Stimulated activated CD8-positive, alpha-beta memory T cell treated with anti-CD3 and anti-CD28 coated beads, Interleukin-15, amount 100 ng/mL, for 24 hours (primary cell): ENCODE measurements at places on chromosomes 6 and 20.

GRCh38 chr20:25512709-25513108, 72.6 kb downstream of the NINL start:
- no peak for DNase-seq

GRCh38 chr6:44305200-44305725, 7.9 kb downstream of the AARS2 start:
- DNase-seq, result no peak

- no peak for DNase-seq
These were observed 465.8 kb downstream of the FRK start for GRCh38 chr6:115594891-115595290.

DNA sequence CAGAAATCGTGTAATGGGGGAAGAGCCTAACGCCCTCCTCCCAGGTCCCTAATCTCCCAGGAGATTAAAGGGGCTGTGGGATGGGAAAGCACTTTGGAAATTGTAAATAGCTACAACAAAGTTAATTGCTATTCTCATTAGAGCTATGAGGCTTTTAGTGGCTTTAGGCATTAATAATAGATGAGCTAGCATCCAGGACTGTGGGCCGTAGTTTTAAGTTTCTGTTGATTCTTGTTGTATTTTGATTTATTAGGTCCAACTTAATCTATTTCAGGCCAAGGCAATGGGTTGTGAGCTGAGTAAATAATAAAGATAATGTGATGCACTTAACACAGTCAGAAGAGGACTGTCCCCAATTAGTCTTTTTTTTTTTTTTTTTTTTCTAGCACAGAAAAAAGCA, 67.7 kb downstream of the ANKRD6 start:
- no peak for DNase-seq

DNA sequence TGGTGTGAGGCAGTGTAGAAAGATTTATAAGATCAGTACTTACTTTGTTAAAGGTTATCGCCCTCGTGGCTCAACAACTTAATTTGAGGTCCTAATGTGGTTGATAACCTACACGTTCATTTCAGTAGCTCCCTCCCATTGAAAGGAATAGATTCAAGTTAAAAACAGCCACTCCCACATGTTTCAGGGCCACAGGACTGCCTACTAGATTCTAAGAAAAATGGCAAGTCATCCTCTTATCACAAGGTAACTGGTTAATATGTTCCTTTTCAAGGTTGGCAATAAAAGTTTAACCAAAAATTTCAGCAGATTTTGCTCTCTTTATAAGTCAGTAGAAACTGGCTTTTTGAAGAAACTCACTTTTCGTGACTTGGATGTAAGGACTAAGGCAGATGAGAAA, 17.1 kb downstream of the GSTA2 start:
- DNase-seq, result no peak

- no peak for DNase-seq
These were observed 28.3 kb upstream of the KIF3B start for GRCh38 chr20:32249030-32249738.

DNA sequence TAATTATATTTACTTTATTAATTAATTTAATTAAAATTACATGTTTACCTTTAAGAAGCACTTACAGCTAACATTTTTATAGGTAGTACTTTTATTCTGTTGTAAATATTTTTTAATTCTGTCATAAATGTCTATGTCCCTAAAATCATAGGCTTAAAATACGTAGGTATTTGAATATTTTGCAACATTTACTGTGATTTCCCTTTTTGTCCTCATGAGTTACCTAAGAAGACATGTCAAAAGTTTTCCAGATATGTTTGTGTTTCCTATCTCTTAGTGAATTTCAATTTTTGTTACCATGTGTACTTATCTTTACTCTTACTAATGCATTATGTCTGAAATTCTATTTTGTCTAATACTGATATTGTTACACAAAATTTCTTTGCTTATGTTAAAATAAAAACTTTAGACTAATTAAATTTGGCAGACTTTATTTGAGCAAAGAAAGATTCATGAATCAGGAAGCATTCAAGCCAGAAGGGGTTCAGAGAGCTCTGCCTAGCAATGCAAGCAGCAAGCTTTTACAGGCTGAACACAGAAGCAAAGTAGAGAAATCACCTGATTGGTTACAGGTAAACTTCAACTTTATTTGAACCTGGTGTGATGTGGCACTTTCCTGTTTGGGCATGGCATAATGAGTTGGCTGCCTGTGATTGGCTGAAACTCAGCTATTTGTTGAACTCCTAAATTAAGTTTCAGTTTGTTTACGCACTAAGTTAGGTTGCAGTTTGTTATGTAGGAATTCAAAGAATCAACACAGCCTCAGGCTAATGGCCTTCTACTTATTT, 123.2 kb upstream of the TMEM170B start:
- no peak for DNase-seq

GRCh38 chr6:87808005-87808757, 106.1 kb upstream of the AKIRIN2 start:
- no peak for DNase-seq

DNA sequence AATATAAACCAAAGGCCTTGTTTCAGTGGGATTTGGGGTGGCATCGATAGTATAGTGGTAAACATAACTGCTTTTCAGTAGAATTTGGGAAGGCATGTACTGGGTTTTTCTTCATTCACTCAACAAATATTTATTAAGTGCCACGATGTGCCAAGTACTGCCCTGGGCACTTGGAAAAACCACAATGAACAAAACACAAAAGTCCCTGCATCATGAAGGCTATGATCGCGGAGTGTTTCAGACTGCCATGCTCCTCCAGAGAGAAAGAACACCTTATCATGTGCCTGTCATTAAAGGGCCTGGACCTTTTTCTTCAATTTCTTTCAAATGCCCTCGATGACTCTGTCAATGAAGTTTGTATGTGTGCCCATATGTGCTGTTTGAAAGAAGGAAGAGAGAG, 59.2 kb upstream of the CEP85L start:
- DNase-seq, result no peak

DNA sequence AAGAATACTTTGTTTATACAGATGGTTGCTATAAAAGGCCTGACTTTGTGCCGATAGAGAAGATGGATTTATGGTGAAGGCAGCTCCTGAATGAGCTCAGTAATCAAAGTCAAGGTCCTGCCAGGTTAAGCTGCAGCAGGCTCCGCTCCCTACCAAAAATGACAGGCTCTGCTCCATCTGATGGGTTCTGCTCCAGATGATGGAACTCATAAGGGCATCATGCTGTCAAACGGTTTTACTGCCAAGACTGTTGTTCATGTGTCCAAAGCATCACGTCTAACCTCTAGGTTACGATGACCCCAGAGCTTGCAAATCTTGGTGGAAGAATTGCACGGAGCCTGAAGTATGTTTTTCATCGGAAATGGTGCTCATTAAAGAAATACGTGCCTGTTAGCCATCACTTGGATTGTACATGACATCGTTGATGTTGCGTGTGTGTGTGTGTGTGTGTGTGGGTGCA, 19.2 kb upstream of the PTGIS start:
- DNase-seq, result no peak

DNA sequence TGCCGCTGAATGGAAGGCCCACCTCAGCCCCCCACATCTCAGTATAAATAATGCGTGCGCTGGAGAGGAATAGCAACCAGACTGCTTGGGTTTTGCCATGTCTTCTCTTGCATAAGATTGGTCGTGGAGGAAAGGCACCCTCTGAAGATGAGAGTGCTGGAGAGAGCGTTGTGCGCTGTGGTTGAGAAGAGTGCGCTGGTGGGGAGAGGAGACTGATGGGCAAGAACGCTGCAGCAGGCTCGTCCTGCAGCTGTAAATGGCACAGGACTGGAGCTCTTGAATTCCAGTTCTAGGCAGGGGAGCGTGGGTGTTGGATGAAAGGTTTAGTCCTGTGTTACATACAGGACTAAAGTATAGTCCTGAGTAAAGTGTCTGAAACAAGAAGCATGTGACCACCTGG, 51.5 kb downstream of the RPRD1B start:
- no peak for DNase-seq

DNA sequence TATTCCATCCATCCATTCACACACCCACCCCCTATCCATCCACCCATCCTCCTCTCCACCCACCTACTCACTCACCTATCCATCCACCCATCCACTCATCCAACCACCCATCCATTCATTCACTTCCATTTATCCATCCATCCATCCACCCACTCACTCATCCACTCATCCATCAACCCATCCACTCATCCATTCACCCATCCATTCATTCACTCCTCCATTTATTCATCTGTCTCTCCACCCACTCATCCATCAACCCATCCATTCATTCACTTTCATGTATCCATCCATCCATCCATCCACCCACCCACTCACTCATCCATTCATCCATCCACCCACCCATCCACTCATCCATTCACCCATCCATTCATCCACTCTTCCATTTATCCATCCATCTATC, 84.1 kb downstream of the SRC start:
- no peak for DNase-seq

DNA sequence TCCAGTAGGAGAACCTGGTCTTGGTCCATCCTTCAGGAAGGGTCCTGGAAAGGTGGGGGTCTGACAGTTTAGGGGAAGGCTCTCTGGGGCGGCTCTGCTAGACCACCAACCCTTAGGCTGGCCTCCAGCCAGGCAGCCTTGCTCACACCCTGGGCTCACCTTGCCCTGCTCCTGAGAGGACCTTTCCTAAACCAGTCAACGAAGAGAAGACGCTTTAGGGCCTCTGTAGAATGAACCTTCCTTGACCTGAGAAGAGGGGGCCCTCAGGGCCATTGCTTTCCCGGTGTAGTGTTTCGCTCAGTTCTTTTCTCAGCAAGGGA, 1.1 kb downstream of the CDC25B start:
- no peak for DNase-seq

DNA sequence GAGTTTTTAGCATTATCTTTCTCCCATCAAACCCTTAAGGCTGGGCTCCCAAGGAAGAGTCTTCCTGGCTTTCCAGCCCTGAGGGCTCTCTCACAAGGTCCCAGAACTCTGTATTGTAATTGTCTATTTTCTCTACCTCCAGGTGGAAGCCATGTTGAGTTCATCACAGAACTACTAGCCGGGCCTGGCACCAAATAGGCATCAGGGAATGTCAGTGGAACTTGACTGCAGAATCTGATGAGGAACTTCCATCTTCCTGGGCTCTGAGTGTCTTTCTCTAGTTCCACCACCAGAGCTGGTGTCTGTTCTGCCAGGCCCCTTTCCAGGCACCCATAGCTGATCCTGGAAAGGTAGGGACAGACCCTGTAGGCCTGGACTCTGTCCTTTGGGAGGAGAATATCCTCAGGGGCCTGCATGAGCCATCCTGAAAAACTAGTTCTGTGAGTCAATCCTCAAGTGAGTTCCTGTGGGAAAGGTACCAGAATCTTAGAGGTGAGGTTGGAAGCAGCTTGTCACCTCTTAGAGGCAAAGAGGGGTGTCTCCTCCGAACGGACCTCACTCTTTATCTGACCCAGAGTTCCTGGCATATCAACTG, 11.1 kb upstream of the TOP1 start:
- no peak for DNase-seq

DNA sequence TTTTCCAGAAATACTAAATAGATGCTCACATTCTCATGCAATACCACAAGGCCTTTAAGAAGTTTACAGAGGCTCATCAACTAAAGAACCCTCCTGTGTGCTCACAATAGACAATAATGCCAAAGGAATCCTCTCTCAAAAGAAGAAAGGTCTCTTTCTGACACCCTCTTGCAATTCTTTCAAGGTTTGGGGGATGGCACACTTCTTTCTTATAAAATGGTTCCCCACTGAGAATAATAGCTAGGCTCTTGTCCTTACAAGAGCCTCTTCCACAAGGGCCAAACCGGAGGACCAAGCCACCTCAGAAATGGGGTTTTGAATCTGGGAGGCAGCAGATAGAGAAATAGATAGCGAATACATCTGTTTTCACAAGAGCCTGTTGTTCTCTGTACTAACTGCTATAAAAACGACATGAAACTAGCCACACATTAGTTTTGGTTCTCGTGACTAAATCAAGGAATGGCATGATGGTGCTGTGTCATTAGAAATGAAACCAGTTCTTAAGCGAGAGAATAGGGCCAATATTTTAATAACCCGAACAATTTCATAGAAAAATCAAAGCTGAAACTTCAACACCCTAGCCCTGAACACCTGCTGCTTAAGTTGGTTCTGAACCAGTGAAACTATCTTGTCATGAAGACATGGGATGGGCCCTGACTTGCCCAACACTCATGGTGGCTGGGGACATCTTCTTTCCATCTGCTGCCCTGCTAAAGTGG, 81.1 kb downstream of the PRDM1 start:
- DNase-seq, result no peak

DNA sequence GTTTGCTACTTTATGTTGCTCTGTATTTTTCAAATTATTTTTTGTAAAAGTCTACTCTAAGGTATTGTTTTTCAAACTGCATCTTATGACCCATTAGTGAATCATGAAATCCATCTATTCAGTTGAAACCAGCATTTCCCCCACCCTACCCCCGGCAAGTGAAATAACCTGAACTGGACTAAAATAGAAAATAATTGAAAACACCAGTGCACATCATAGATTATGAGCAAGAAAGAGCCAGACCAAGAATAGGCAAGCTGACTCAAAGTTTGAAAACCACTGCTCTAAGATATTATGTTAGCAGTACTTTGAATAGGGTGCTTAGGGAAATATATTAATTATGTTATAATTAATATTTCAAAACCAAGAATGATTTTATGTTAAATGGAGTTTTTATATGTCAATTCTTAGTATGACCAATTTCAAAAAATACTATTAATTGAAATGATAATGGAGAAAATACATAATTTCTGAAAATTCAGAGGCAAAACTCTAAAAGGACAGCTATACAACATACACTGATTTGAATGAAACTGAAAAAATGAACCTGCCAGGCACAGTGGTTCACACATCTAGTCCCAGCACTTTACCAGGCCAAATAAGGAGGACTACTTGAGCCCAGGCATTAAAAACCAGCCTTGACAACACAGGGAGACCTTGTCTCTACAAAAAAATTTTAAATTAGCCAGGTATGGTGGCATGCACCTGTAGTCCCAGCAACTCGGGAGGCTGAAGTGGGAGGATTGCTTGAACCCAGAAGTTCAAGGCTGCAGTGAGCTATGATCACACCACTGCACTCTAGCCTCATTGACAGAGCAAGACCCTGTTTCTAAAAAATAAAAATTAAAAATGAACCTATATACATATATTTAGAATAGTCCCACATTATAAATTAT, 112.0 kb downstream of the CDK19 start:
- DNase-seq, result no peak

- DNase-seq, result no peak
These were observed 19.4 kb downstream of the PKIG start for GRCh38 chr20:44601801-44602204.

DNA sequence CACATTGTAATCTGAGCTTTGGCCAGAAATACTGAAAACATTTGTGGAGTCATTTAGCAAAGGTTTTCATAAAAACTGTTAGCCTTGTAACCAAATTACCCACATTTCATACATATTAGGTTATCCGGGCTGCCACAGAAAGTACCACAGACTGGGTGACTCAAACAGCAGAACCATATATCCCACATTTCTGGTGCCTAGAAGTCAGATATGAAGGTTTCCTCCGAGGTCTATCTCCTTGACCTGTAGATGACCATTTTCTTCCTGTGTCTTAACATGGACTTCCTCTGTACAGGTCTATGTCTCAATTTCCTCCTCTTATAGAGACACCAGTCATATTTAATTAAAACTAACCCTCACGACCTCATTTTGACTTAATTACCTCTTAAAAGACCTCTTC, 49.5 kb upstream of the SMIM28 start:
- no peak for DNase-seq
